ENCODE measurements at places on chromosomes 12 and 14. TPM values are rescaled to one million over a fixed set of nuclear protein-coding genes. Genes with fewer than 3 reads are reported as not detected.

- no peak for DNase-seq
Measured at GRCh38 chr12:89208661-89209096, 143.6 kb downstream of the DUSP6 start.

DNA sequence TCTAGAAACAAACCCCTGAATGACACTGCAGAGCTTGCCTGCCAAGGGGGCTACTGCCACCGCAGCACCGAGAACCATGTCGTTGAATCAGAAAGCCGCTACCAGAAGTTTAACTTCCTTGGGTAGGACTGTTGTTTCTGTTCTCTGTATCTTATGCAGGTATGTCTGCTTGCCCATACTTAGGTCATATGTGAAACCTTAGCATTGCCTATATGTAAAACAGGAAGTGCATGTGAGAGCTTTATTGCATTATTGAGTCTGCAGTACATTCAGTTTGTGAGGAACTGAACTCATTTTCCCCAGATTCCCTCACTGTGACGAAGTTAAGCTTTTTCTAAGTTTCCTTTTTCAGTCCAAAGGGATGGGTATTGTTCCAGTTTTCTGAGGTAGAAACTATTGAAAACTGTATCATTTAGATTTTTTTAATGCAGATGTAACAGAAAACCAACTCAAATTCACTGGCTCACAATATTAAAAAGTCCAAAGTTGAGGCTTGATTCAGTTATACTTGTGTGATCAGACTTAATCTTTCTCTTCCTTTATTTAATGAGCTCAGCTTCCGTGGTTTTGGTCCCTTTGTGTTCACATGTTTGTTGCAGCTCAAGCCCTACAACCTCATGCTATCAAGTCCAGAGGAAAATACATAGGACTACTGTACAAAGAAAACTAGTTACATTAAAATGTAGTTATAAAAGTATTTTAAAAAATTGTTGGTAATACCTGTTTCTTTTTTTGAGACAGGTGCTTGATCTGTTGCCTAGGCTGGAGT lies 6.9 kb downstream of the FBXO34 start:
- no peak for DNase-seq

- no peak for DNase-seq
Measured at GRCh38 chr14:88825078-88825458, 617 bp downstream of the TTC8 start.

- peak; percentile 23 for DNase-seq
Measured at GRCh38 chr14:24411443-24412389, 12.9 kb downstream of the NYNRIN start.

- DNase-seq = no peak
Measured at GRCh38 chr14:20760950-20761349, 7.3 kb upstream of the EDDM3B start.

DNA sequence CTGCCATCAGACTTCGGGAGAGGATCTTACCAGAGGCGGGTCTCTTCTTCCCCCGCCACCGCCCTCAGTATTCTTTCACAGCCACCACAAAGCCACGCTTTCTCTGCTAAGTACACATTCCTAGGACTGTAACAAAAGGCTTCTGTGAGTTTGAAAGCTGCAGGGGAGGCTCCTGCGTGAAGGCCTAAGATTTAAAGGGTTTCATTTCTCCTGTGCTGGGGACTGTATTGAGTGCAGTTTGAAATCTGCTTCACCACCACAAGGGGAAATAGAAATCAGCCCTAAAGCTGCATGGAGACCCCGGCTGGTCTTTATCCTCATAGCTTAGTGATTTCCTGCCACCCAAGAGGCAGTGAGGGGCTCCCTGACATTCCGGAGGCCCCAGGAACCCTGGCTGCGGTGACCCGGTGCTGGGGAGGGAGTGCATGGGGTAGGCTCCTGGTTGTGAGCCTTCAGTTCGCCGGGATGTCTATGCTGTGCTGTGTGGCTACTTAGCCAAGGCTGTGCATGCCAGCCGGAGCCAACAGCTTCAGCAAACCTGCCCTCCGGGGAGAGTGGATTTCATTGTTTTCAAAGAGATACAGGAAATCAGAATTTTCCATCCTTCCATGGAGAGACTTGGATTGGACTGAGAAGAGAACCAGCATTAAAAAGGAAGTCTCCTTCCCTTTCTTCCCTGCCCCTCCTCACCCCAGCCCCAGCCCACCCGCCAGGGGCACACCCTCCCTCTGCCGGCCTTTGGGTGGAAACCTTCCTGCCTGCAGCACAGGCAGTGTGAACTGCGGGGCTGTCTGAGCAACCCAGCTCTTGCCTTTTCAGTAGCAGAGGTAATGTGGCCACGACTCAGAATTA lies 163.3 kb downstream of the ETV6 start:
- no peak for DNase-seq

DNA sequence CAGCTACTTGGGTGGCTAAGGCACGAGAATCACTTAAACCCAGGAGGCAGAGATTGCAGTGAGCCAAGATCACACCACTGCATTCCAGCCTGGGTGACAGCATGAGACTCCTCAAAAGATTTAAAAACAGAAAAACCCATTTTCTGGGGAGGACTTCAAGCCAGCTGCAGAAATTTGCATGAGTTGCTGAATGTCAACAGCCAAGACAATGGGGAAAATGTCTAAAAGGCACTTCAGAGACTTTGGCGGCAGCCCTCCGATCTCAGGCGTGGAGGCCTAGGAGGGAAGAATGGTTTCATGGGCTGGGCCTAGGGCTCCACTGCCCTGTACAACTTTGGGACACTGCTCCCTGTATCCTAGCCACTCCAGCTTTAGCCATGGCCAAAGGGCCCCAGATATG lies 177.8 kb upstream of the C14orf180 start:
- DNase-seq = no peak

DNA sequence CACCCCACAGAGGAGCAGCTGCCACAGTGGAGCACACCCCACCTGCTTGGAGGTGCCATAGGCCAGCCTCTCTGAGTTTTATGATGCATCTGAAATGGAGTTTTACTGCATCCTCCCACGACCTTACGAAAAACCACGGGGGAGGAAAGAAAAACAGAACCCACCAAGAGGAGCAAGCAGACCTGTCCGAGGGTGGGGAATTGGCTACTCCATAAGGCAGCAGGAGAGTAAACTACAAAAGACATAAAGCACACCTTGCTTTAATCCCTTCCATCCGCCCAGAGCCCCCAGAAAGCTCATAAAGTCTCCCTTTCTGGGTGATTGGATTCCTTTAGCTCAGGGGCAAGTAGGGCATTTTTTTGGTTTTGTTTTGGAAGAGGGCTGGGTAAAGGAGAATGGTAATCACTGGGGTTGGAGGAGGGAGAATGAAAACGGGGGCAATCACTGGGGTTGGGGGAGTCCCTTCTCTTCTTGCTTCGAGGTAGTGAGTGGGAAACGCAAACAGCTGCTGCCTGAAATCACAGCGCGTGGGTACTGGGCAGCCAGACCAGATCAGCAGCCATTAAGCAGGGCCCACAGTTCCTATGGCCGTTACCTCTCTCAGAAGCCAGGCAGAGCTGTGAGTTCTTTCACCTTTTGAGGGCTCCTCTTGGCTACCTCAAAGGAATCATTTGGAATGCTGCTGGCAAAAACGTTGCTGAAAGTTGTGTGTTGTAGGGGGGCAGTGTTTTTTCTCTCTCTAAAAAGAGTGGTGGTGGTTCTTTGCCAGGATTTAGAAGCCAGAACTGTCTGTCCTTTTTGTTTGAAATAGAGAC lies 433.6 kb downstream of the ZFP36L1 start:
- DNase-seq = no peak

GRCh38 chr14:68630081-68630571 lies 162.7 kb downstream of the ZFP36L1 start:
- DNase-seq = no peak

DNA sequence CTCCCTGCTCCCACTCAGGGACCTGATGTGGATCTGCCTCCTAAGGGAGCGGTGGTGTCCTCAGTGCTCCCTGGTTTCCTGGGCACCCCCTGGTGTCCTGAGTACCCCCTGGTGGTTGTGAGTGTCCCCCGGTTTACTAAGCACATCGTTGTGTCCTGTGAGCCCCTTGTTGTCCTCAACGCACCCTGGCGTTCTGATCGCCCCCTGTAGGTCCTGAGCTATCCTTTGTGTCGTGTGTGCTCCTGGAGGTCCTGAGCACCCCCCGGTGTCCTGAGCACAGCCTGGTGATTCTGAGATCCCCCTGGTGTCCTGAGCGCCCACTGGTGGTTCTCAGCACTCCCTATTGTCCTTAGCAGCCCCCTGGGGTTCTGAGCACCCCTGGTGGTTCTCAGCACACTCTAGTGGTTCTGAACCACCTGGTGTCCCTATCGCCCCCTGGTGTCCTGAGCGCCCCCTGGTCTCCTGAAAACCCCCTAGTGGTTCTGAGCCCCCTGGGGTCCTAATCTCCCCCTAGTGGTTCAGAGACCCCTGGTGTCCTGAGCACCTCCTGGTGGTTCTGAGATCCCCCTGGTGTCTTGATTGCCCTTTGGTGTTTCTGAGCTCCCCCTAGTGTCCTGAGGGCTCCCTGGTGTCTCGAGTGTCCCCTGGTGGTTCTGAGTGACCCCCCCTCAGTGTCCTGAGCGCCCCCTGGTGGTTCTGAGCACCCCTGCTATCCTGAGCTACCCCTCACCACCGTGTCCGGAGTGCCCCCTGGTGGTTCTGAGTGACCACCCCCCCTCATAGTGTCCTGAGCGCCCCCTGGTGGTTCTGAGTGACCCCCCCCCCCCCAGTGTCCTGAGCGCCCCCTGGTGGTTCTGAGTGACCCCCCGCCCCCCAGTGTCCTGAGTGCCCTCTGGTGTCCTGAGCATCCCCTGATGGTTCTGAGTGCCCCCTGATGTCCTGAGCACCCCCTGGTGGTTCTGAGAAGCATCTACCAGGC lies 615.1 kb downstream of the TMEM121 start:
- no peak for DNase-seq

DNA sequence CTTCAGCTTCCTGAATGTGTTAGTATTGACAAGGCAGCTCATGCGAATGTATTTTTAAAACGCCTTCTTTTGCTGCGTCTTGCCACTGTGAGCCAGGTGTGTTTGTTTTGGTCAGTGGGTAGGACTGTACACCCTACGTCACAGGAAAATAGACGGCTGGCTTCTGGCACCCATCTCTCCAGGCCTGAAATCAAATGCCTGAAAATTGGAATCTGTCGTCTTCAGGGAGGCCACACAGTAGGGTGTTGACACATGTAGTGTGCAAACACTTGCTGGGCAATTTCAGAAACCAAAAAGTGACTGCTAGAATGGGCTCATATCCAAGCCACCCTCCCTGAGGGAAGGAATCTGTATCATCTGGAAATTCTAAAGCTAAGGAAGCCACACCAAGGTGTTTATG lies 209.3 kb downstream of the TTC8 start:
- DNase-seq = no peak

DNA sequence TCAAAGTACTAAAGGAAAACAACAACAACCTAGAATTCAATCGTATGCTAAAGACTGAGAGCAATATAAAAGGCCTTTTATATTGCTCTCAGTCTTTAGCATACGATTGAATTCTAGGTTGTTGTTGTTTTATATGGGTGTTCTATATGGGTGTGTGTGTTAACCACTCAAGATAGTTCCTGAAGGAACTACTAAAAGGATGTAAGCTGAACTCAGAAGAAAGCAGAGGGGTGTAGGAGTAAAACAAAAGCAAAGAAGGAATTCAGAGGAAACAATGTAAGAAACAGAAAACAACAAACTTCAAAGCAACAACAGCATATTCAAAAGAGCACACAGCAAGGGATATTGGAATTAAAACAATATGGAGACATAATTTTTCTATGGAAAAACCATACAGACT lies 5.4 kb downstream of the ZNF891 start:
- DNase-seq = no peak

DNA sequence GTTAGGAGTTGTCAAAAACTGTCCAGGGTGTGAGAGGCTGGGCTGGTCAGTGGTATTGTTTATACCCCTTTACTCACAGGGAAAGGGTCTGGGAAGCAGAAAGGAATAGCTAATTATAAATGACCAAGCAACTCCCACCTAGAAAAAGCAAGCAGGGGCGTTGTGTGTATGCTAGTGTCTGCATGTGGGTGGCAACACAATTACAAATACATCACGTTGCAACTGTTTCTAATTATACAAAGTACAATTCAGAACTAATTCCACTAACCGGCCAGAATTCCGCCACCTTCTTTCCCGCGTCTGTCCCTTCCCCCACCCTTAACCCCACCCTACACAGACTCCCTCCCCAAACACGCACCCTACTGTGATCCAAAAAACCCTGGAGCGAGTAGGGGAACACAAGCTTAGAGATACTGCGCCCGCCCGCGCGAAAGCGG lies 2.2 kb downstream of the DPF3 start:
- no peak for DNase-seq

DNA sequence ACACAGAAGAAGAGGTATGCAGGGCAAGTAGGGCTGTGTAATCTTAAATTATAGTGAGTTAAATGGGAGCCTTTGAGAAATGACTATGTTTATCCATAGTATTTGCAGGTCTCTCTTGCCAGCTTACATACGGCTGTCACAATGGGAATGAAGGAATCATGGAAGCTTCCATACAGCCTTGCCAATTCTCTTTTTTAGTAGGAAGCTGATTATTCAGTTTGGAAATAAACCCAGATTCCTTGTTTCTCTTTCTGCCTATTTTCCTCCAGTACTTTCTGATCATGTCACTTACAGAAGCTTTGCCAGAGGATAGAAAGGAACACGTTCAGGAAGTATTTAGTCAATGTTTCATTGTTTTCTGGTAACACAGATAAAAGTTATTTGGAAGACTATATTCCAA lies 217.4 kb upstream of the DIO2 start:
- DNase-seq = no peak

DNA sequence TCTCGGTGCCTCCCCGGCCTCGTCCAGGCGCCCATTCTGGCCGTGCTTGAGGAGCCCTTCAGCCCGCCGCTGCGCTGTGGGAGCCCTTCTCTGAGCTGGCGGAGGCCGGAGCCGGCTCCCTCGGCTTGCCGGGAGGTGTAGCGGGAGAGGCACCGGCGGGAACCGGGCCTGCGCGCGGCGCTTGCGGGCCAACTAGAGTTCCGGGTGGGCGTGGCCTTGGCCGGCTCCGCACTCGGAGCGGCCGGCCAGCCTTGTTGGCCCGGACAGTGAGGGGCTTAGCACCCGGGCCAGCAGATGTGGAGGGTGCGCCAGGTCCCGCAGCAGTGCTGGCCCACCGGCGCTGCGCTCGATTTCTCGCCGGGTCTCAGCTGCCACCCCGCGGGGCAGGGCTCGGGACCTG lies 168.7 kb upstream of the RPL10L start:
- no peak for DNase-seq

- no peak for DNase-seq
Measured at GRCh38 chr14:75077794-75078193, 8.4 kb downstream of the ZC2HC1C start.

ACSM4 gene
- polyA plus RNA-seq = not detected

ZNF140 gene
- 21.3 TPM for polyA plus RNA-seq

ZNF891 gene
- 0.69 TPM for polyA plus RNA-seq

LRP1 gene
- 0.29 TPM for polyA plus RNA-seq

DPY19L2 gene
- 0.86 TPM for polyA plus RNA-seq

IPO8 gene
- polyA plus RNA-seq = 14.8 TPM

NEUROD4 gene
- polyA plus RNA-seq = not detected

SAMD4A gene
- polyA plus RNA-seq = not detected
